ENCODE measurements at places on chromosomes 7 and 10.

- DNase-seq = no peak
Measured at GRCh38 chr7:20700453-20701227, 85.2 kb downstream of the ABCB5 start.

DNA sequence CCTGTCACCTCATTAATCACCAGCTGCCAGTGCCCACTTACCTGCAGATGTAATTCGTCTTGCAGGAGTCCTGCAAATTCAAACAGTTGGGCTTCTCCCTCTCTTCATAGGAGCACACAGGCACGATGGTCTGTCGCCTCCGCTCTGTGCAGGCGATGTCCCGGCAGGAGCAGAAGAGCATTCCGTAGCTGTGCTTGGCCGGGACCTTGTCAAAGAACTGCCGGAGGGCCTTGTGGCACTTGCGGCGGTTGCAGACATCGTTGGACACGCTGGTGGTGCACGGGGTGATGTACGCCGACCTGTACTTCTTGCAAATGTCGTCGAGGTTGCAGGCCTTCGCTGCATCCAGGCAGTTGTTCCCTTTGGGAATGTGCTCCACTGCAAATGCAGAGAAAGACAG, 147.8 kb downstream of the GFRA1 start:
- DNase-seq = no peak

DNA sequence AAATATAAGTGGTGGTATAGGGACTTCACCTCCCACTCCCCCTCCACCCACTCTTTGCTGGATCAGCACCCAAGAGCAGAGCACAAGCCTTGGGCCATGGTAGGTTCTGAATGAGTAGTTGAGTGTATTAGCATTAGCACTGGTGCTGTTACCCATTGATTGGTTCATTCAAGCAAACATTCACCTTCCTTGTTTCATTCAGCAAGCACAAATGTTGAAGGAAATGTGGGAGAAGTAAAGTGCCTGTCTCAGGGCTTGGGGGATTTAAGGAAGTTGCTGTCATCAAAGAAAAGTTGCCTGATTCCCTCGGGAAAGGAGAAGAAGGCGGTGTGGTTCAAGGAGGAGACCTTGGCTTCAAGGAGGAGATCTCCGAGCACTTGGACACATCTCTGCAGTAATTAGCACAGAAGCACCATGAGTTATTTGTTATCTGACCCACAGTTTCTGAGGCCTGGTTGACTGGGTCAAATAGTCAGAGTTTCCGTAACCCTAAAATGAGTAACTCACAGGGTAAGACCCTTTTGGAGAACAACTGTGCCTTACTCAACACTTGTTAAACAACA, 17.3 kb downstream of the IL2RA start:
- no peak for DNase-seq

DNA sequence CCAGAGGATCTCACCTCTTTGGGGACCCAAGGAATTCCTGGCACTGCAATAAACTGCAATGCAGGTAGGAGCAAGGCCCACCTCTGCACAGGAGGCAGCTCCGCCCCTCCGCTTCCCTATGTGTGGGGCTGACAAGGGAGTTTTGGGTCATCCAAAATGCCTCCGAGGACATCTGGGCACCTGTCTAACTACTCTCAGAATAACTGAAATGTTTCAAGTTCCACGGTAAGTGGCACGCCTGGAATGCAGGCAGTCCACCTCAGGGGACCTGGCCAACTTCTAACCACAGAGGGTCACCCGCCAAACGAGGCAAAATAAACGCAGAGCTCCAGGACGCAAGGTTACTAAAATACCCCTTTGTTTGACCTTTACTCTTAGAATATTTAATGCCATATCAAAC, 102.5 kb downstream of the FGFR2 start:
- DNase-seq = peak; percentile 18

DNA sequence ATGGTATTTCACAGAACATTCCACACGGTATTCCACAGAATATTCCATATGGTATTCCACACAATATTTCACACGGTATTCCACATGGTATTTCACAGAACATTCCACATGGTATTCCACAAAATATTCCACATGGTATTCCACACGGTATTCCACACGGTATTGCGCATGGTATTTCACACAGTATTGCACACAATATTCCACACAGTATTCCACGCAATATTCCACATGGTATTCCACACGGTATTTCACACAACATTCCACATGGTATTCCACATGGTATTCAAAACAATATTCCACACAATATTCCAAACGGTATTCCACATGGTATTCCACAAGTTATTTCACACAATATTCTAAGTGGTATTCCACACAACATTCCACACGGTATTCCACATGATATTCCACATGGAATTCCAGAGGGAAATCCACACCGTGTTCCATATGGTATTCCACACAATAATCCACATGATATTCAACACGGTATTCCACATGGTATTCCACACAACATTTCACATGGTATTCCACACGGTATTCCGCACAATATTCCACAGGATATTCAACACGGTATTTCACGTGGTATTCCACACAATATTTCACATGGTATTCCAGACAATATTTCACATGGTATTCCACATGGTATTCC, 136.7 kb upstream of the CHST15 start:
- no peak for DNase-seq

DNA sequence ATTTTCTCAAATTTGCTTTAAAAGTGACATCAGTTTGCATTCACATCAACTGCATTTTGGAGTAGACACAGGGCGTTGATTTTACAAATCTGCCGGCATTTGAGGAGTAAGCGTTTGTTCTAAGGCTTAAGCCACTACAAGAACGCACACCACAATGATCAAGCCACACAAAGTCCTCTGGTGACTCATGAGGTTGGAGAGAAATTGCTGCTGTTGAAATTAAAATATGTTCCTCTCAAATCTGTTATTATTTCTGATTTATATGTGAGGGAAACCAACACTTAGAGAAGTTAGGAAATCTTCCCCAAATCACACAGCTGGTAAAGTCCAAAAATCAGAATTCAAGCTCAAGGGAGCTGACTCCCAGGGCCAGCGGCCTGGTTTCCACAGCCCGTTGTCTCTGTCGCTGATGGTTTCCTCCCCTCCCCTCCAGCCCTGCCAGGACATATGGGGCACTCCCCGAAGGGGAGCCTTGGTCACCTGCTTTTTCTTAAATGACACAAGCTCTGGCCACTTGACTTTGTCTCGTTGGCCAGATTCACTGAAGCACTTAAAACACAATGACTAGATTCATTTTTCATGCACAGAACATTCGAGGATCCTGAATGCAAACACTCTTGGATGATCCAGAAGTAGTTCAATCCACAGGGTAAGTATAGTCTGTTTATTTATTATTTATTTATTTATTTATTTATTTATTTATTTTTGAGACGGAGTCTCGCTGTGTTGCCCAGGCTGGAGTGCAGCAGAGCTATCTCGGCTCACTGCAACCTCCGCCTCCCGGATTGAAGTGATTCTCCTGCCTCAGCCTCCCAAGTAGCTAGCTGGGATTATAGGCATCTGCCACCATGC, 29.2 kb upstream of the KLF6 start:
- DNase-seq = no peak

DNA sequence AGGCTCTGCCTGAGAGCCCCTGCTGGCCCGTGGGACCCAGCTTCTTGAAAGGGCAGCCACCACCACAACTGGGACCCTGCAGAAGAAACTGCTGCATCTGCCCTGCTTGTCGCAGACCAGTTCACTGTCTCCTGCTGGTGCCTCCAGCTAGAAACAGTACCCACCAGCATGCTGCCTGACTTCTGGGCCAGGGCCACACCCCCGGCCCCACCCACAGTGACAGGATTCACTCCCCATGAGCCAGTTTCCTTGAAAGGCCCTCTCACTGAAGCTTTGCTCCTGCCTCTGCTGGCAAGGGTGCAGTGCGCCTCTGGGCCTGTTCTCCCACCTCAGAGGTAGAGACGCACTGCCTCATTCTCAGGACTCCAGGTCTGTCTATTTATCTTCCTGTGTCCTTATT, 32.4 kb downstream of the ANXA11 start:
- no peak for DNase-seq

DNA sequence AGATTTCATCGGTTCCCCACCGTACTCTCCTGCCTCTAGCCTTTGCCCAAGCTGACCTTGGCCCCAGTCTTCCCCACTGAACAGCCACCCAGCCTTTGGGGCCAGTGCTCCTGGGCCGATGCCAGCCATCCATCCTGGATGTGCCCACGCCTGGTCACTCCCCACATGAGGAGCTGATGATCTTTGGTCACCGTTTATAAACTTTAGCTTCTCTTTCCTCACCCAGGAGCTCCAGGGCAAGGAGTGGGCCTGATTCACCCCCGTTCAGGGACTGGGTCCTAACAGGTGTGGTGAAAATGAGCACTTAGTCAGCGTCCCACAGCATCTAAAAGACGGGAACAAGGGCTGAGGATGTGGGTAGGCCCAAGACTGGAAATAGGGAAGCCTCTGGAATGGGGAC, 22.9 kb downstream of the GTF2IRD1 start:
- DNase-seq = no peak

GRCh38 chr7:28389504-28390395, 22.6 kb upstream of the CREB5 start:
- peak; percentile 42 for DNase-seq

- peak; percentile 27 for DNase-seq
Measured at GRCh38 chr7:9488555-9488954, 1055.1 kb downstream of the NXPH1 start.

- no peak for DNase-seq
Measured at GRCh38 chr7:2010551-2011265, 222.0 kb downstream of the MAD1L1 start.

GRCh38 chr7:27182861-27183681, 2.0 kb downstream of the HOXA11 start:
- DNase-seq = peak; percentile 37

DNA sequence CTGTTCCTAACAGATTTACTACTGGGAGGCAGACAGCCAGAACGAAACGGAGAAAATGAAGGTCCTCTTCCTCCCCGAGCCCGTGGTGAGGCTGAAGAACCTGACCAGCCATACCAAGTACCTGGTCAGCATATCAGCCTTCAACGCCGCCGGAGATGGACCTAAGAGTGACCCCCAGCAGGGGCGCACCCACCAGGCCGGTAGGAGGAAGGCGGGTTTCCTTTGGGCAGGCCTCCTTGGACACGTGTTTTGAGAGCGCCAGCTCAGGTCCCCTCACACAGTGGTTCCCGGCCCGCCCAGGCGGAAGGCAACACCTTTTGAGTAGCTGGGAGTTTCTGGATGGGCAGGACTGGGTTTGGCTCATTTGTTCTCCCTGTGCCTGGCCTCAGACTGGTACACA, 474.0 kb upstream of the FOXK1 start:
- no peak for DNase-seq

DNA sequence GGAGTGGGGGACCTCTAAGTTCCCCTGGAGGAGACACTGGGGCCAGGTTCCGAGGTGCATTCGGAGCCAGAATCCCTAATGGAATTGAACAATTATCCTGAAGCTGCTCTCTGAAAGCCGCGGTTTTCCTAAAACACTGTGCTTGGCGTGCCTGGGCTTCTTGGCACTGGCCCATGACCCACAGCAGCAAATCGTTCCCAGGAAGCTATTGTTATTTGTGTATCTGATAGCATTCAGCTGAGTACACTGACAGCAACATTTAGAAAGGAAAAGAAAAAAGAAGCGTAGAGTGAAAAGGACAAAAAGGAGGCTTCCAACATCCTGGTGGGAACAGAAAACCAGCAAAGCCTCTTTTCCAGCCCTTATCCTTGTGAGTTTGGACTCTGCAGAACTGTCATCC, 339.8 kb downstream of the FRMD4A start:
- peak; percentile 48 for DNase-seq

DNA sequence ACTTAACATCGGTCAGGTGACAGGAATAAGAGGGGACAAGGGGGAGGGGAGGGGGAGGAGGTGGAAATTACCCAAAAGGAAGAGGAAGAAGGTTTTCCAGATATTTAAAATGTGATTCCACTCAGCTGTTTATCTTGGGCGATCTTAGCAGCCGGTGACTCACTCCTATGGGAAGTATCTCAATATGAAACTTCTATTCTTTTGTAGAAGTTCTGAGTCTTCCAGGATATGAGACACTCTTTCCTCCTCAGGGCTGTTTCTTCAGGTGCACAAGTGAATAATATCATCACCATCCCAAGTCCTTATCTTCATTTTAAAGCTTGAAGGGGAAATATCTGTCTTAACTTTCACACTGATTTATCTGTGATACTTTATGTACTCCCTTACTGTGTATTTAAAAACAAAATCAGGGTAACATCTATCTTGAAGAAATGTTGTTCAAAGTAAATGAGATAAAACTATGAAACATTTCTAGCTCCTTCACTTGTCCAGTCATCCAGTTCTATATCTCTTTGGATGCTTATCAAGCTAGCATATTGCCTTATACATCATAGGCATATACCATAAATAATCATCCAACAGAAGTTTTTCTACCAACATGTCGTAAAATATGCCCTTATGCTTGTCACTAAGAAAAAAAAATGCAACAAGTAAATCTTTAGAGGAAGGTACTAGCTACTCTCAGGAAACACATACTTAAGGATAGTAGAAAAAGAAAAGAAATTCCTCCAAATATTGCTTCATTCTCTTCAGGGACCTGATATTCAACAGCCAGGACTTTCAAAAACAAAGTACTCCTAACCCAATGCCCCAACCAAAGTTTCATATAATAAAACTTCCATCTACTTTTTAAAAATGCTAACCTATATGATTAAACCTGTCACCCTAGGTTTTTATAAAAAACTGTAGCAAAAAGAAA, 13.7 kb downstream of the DOCK4 start:
- DNase-seq = peak; percentile 41

DNA sequence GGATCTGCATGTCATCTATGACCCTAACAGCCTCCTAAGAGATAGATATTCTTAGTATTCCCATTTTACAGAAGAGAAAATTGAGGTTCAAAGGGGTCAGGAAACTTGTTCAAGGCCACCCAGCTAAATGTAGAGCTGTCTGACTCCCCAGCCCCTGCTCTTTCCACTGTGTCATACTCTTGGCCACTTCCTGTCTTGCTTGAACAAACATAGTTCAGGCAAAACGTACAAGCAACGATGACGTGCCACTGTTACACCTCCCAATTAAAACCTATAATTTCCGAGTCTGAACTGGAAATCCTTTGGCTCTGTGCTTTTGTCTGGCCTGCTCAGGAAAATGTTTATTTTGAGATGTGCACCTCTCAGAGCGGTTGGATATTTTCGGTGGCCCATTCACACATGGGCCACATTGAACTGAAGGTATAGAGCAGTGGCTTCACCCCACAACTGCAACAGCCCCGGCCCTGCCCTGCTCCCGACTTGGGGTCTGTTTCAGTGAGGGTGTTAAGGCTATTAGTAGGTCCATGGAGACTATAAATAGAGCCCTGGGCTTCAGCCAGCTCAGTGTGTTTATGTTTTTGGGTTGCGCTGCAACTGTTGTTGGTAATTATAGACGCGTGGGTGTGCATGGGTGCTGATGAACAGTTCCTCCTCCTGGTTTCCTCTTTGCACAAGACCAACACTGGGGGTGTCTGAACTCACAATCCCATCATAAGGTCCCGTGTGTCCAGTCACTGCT, 172.3 kb upstream of the ADO start:
- DNase-seq = no peak

- no peak for DNase-seq
Measured at GRCh38 chr7:107692501-107692900, 31.9 kb downstream of the SLC26A4 start.

DNA sequence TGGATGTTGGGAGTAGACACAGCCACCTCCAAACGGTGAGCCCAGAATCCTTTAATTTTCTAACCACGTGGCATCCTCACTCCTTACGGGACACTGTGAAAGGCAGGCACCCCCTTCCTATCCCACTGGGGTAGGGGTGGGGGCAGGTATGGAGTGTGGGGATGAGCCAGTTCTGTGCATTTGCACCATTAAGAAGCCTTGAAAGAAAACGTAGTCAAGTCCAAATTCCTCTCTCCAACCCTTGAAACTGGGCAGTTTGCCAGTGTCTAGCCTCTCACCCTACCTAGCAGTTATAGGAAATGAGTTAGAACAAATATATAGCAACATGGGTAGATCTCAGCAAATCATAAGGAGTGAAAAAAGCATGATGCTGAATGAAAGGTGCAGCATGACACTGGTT, 92.4 kb upstream of the LEP start:
- DNase-seq = no peak

Measured in urothelium cell line (cell line).